ENCODE measurements at places on chromosomes 2 and 18. TPM values are rescaled to one million over a fixed set of nuclear protein-coding genes. Genes with fewer than 3 reads are reported as not detected.
A peak's percentile ranks its signal among the peaks of the same experiment; 100 is the strongest.

- peak; percentile 15 for DNase-seq
Measured at GRCh38 chr18:71665131-71665530, 879.0 kb downstream of the CBLN2 start.

- peak; percentile 57 for DNase-seq
Measured at GRCh38 chr2:111202266-111203040, 81.7 kb downstream of the BCL2L11 start.

GRCh38 chr2:198731842-198732399 is 725.8 kb downstream of the SATB2 start:
- DNase-seq, result no peak

DNA sequence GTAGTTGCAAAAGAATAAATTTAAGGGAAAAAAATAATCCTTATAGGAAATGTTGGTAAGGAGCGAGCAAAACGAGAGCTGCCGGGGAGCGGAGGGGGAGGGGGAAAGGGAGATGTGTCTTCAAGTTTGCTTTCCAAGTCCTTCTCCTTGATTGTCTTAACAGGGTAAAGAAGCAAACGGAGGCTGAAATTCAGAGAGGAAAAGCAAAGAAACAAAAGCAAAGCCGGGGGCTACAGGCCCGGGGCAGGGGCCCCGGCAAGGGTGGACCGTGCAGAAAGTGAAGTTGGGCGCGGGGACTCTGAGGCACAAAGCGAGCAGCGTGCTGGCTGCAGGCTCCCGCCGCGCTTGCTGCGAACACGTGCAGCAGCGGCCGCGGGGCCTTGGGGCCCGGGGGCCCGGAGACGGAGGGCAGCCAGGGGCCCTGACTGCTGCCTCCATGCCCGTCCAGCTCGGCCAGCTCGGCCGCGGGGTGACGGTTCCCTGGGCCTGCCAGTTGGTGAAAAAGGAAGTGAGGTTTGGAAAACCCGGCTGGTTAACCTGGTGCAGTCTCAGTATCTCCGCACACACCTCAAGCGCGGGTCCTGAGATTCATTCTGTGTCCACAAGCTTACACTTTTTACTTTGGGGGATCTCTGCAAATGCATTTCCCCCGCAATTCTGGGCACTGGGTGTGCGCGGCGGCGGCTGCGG is 4.1 kb downstream of the BCL11A start:
- no peak for DNase-seq

DNA sequence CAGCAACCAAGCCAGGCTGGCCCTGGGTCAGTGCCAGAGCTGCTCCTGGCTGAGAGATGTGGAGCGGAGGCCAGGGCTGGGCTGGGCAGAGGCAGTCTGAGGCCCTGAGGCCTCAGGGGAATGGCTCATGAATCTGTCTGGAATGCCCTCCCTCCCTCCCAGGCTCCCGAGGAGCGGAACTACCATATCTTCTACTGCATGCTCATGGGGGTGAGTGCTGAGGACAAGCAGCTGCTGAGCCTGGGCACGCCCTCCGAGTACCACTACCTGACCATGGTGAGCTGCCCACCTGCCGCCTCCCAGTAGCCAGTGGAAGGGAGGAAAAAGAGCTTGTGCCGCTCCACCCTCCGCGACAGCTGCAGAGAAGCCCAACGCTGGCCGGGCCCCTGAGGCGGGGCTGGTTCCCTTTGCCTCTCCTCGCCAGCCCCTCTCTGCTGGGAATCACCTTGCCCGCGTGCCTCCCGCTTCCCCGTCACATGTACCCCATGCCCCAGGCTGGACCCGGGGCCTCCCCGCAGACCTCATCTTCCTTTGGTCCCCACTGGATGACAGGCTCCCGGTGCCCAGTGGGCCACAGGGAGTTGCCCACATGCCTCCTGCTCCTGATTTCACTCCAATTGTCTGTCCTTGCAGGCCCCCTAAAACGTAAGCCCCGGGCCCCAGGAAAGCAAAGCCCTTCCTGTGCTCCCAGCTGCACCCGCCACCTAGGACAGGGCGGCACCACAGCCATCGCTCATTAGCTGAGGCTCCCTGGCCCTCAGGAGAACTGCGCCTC is 41.1 kb downstream of the MYO7B start:
- no peak for DNase-seq

DNA sequence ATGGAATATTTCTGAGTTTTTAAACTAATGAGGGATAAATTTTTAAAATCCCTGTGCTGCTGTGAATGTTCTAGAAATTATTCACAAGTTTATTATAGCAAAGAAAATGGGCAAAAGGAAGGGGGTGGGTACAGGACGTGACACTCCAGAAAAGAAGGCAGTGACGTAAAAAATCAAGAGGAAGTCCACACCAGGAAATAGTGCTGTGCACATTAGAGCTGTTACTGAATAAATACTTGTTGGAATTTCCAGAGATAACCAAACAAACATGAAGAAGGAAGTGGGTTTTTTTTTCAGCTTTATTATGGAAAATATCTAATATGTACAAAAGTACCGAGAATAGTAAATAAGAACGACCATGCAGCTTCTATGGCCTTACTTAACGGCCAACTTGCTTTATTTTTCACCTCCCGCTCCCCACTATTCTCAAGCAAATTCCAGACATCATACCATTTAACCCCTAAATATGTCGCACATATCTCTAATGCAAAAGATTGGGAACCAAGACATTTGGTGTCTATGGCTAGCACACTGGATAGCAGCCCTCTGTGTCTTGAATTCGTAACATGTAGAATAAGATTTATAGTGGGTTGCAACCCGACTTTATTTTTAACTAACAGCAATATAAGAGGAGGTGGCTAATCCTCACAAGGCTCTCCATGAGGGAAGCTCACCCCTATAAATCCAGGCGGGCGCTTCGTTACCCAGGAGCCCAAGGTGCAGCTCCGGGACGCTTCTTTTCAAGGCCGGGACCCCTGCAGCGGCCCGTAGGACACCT is 580 bp upstream of the NDUFV2 start:
- no peak for DNase-seq

- DNase-seq, result no peak
Measured at GRCh38 chr2:71151620-71152019, 21.2 kb downstream of the MPHOSPH10 start.

The EN1 gene
- not detected for polyA plus RNA-seq

GRCh38 chr18:62514570-62514969 is 8.3 kb upstream of the ZCCHC2 start:
- DNase-seq, result no peak

The HOXD4 gene
- not detected for polyA plus RNA-seq

The EHD3 gene
- 48.6 TPM for polyA plus RNA-seq

DNA sequence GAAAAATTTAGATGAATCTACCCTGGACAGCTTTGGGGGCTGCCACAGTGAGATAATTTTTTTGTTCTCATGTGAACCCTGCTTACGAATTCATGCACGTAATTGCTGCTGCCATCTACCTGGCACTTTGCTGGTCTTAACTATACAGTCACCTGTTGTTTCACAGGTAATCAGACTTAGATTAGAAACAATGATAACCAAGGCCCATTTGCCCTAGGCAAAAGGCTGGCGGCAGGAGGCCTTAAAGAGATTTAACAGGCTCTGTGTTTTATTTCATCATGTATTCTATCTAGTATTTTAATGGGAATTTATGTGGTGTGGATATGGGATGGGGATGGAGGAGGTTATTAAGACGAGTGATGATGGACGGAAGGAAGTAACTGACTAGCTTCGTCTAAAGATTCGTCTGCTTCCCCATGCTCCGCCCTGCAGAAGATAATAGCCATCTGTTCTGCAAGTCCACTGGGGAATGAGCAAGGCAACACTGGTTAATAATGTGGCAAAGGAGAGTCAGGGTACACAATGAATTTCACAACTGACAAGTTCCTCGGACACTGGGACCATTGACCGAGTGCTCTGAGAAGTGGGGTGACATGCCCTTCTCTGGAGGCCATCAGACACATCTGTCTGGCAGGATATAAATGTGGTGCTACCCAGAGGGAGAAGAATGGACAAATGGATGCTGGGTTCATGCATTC is 291.8 kb upstream of the TNP1 start:
- DNase-seq, result no peak

The RHOB gene
- polyA plus RNA-seq, result 47.7 TPM

GRCh38 chr2:239821694-239822075 is 203.5 kb downstream of the NDUFA10 start:
- no peak for DNase-seq

DNA sequence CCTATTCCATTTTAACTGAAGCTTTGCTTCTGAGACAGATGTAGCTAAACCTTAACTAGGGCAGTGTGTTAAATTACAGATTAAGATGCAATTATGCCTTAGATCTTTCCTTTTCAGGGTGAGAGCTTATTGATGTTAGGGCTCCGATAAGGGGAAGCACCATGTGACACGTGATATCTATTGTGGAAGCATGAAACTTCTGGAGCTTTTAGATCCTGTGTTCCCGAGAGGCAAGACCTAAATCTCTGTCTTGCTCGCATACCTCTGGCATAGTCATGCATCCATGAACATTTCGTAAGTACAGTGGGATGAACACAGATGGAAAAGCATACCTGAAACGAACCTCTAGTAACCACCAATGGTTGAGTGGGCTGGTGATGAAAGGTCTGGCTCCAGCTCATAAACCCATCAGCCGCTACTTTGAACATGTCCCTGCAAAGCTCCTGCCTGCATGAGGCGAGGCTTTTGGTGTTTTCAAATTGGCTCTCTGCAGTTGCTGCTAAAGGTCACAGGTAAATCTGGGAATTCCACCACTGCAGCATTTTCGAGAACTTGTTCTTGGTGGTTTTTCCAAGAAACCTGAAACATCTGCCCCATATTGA is 3.7 kb upstream of the NRP2 start:
- no peak for DNase-seq

The TMEFF2 gene
- 4.1 TPM for polyA plus RNA-seq

DNA sequence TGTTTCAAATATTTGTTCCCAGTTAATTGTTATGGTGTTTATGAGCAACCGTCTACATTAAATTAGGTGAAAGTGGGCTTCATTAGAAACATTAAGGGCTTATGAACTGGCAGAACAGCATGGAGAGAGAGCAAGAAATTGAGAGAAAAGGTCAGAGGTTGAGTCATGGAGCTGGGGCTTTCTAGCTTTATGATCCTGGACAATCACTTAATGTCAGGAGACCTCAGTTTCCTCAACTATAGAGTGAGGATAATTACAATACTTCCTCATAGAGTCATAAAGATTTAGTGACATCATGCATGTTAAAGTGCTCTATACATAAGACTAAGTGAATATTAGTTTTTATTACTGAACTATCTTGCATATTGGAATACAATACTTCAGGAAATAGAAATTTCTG is 83.9 kb downstream of the PLCL1 start:
- no peak for DNase-seq

The CXCR4 gene
- not detected for polyA plus RNA-seq

The ALKAL2 gene
- 0.14 TPM for polyA plus RNA-seq

The FBLN7 gene
- 0.22 TPM for polyA plus RNA-seq

- DNase-seq, result no peak
Measured at GRCh38 chr2:197925204-197925603, 120.8 kb downstream of the PLCL1 start.

The CHRNG gene
- polyA plus RNA-seq, result not detected

DNA sequence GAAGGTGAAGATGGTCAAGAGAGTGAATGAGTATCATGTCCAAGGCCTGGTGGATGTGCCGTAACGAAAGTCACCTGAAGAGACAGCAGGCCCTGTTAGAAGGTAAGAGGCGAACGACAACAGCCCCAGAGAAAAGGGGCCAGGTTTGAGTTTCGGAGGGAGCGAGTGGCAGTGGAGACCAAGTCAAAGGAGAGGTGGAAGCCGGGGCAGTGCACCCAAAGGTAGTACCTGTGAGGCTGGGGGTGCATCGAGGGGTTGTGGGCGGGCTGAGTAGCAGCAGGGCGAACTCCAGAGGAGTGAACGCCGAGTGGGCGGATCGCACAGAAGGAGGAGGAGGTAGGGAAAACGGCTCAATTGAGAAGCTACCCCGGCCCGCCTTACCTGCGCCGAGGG is 358 bp downstream of the USP37 start:
- no peak for DNase-seq

GRCh38 chr2:10887476-10887875 is 24.3 kb upstream of the KCNF1 start:
- no peak for DNase-seq

GRCh38 chr18:31241900-31242409 is 76.0 kb upstream of the DSG1 start:
- DNase-seq, result no peak

The CAD gene
- 23.4 TPM for polyA plus RNA-seq

- DNase-seq, result no peak
Measured at GRCh38 chr18:45060102-45060501, 379.4 kb downstream of the SETBP1 start.

GRCh38 chr18:9708434-9709303 is 568 bp downstream of the RAB31 start:
- no peak for DNase-seq

GRCh38 chr18:55487997-55488396 is 100.0 kb downstream of the TCF4 start:
- DNase-seq, result no peak

DNA sequence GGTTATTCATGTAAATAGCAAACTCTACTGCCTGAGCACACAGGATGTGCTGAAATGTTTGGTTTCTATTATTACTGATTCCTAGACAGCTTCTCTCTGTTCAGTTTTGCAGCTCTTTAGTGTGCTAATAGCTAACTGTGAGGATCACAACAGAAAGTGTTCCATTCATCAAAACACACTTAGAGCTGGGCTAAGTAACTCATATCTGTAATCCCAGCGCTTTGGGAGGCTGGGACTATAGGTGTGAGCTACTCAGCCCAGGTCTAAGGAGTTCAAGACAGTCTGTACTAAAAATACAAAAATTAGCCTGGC is 63.2 kb downstream of the MOGAT1 start:
- no peak for DNase-seq

DNA sequence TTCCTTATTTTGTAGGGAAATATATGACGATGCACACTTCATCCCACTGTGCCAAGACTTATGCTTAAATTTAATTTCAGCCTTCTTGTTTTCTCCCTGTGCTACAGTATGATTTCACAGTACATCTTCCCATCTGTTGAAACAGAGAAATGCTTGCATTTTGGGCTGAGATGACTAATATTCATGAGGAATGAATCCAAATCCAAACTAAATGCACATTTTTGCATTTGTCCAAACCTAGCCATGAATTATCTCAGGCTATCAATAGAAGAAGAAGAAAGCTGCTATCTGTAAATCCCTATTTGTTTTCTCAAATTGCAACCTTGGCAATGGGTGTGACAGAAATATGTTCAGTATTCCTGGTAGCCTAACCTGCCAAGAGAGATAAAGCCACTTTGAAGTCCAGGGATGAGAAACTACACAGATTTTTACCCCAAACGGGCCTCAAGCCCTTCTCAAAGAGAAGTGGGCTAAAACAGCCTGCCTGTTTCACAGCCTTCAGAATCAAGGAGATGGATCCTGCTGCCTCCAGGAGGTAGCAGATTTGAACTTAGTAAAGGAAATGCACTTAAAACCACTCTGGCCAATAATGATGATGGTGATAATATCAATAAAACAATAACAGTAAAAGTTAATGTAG is 306.9 kb upstream of the NT5C1B start:
- no peak for DNase-seq

DNA sequence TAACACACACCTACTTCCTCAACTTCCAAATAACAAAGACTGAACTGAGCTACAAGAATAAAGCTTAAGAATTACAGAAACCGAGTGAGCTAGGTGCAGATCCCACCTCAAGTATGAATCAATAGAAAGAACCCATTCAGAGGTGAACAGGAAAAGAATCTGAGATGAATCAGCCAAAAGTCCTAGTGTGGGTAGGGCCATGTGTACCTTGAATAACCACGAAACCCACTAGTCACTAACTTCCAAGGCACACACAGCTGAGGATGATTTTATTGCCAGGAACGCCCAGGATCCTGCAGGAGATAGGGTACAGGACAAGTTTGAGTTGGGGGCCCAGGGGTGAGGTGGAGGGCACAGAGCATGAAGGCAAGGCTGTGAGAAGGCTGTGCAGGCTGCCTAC is 99.7 kb upstream of the REG3A start:
- no peak for DNase-seq
